ENCODE measurements at places on chromosomes 4 and X.

DNA sequence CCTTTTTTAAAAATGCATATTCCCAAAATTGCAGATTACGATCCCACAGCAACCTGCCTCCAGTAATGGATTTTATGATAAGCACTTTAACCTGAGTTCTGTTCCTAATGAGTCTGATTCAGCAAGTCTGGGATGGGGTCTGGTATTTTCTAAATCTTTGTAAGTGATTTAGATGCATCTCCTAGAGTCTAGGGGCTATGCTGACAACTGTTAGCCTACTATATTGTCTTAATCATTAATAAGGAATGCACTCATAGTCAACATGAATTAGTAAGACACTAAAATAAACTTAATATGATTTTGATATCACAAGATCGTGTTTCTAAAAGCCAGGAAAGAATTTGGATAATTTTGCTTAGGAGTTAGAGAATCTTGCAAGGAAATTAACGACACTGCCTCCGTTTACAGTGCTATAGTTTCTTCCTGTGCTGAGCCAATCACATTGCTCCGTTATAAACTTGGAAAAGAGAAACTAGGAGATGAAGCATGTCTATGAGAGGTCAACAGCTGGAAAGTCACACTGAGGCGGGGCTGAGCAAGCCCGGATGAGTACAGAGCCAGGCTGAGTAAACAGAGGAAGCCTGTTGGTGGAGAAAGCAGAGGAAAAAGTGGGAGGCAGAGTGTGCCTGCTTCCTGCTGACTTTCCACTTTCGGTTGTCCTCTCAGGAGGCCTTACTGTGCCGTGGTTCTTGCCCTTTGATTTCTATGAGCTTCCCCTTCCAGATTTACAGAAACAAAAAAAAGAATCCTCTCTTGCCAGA is 5.4 kb downstream of the SCARB2 start:
- peak; percentile 40 for DNase-seq

- DNase-seq = no peak
Measured at GRCh38 chr4:127775843-127776242, 6.3 kb upstream of the HSPA4L start.

GRCh38 chrX:70421618-70422017 is 1.5 kb upstream of the GDPD2 start:
- no peak for DNase-seq

DNA sequence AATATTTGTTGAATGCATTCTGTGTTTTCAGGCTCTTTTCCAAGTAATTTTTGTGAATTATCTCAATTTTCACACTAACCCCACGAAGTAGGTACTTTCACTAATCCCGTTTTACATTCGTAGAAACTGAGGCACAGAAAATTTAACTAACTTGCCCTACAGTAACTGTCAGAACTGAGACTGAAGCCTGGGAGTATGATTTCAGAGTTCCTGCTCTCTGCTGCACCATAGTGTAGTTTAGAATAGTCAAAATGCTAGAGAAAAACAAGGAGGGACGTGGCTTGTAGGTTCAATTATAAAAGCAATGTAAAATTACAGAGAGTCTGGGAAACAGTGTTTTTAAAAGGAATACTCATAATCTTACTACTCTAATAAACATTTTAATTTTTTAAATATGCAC is 2.2 kb downstream of the CLCN3 start:
- no peak for DNase-seq

GRCh38 chr4:47410271-47410670 is 53.2 kb downstream of the COMMD8 start:
- DNase-seq = no peak

DNA sequence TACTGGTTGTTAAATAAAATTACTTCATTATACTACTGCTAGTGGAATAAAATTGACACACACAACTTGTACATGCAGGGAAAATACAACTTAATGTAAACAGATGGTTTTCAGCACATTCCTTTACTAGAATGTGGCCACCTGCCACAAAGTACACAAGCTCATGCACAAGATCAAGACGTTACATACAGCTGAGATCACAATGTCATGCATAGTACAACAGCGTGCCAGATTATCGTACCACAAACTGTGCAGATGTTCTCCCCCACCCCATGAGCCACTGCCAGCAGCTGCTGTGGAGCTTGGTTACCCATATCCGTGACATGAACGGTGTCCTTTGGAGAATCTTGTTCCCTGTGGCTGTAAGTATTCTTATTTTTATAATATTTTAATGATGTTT is 27.7 kb downstream of the FBXO8 start:
- DNase-seq = no peak

GRCh38 chrX:128800138-128800537 is 723.2 kb downstream of the SMARCA1 start:
- DNase-seq = no peak
